ENCODE measurements at places on chromosomes 2 and 18. TPM values are rescaled to one million over a fixed set of nuclear protein-coding genes. Genes with fewer than 3 reads are reported as not detected.

CNDP1 gene
- polyA plus RNA-seq = 2.1 TPM

PRPF40A gene
- 81.9 TPM for polyA plus RNA-seq

ZSWIM2 gene
- 0.86 TPM for polyA plus RNA-seq

KLHL41 gene
- 2.7 TPM for polyA plus RNA-seq

PIKFYVE gene
- polyA plus RNA-seq = 27.1 TPM
